ENCODE measurements at places on chromosomes 7 and 10. TPM values are rescaled to one million over a fixed set of nuclear protein-coding genes. Genes with fewer than 3 reads are reported as not detected.

Gene SNCG
- total RNA-seq: not detected

Gene ZP3
- 11.8 TPM for total RNA-seq

Gene TSPAN33
- total RNA-seq: 17.3 TPM

DNA sequence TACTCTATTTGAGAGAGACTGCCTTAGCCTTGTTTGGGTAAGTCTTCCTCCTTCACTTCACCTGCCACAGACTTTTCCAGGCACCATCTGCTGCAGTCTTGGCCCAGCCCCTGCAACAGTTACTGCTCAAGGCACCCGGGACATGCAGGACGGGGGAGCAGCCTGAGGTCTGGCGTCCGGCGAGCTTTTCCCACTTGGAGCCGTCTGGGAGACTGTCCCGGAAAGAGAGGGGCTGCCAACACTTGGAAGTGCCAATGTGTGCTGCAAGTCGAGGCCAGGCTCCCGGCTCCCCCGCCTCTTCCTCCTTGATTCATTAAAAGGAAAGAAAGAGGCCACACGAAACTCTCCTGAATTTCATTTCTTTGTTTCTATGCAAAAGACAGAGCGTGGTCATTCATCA lies 13.7 kb downstream of the HTRA1 start:
- DNase-seq: no peak
- H3K27me3 ChIP-seq: peaks cover 31% of the 10 kb centered on the region
- H3K4me1 ChIP-seq: peaks cover 7% of the 10 kb centered on the region
- H3K36me3 ChIP-seq: no peaks in the 10 kb centered on the region

DNA sequence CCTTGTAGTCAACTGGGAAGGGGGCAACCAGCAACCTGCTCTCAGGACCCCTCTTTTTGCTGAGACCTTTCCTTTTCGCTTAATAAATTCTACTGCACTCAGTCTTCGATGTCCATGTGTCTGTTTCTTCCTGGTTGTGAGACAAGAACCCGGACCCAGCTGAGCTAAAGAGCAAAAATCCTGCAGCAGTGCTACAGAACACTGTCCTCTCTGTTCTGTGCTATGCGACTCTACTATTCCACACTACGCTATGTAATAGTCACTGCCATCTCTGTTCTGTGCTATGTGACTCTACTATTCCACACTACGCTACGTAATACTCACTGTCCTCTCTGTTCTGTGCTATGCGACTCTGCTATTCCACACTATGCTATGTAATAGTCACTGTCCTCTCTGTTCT lies 34.3 kb downstream of the DIP2C start:
- no peaks in the 10 kb centered on the region for H3K36me3 ChIP-seq
- H3K27ac ChIP-seq: no peak overlapping the region
- no peak overlapping the region for H3K4me3 ChIP-seq
- H3K27me3 ChIP-seq: peaks cover 7% of the 10 kb centered on the region
- no peak for DNase-seq
- no peaks in the 10 kb centered on the region for H3K4me1 ChIP-seq

DNA sequence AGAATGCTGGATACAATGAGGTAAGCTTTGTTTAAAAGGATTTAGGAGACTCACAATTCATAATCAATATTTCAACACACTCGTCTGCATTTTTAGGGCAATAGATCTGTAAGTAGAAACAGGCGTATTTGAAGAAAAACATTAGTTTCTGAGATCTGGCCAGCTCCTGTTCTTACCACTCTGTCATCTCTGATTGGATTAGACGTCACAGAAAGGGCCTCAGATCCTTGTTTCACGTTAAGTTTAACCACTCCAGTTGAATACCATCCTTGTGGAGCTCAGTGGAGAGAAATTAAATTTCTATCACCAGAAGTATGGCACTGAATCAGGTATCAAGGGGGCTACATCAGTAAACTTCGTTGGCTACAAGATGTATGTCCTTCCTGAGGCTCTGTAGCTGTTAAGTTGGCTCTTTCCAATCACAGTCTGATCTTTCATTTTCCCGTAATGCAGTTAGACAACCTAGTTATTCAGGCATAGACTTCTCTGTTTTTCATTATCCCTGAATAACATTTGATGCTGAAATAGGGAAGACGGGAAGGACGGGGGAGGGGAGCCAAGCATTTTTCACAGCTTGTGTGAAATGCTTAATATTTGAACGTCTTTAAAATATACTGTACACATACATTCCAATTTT lies 659.2 kb upstream of the GALNT17 start:
- no peaks in the 10 kb centered on the region for H3K36me3 ChIP-seq
- H3K4me1 ChIP-seq: no peaks in the 10 kb centered on the region
- H3K4me3 ChIP-seq: no peak overlapping the region
- H3K27ac ChIP-seq: no peak overlapping the region
